Activated effector memory CD4-positive, alpha-beta T cell treated with Interleukin-2 at 50 U/mL for 16 hours (primary cell): ENCODE measurements at places on chromosomes 4 and X.

DNA sequence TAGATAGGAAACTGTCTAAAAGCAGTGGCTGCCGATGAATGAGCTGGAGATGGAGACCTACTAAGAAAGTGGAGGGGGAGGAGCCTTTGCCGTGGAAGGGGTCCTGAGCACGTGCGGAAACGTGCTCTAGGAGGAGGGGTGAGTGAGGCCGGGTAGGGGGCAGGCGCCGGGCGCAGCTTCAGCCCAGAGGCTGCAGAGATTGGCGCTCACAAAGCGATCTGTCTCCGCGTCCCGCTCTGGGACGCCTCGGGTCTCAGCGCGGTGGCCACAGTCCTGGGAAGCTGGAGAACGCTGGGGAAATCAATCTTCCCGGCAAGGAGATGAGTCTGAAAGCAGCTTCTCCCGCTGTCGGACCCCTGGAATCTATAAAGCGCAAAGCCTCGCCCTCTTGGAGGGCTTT lies 444 bp upstream of the ARHGAP6 start:
- DNase-seq: no peak

GRCh38 chrX:111649638-111650037 lies 31.3 kb upstream of the ALG13 start:
- DNase-seq: no peak

GRCh38 chr4:14303856-14304255 lies 676.3 kb upstream of the BOD1L1 start:
- DNase-seq: no peak

GRCh38 chr4:112315446-112315845 lies 18.3 kb downstream of the ALPK1 start:
- no peak for DNase-seq

DNA sequence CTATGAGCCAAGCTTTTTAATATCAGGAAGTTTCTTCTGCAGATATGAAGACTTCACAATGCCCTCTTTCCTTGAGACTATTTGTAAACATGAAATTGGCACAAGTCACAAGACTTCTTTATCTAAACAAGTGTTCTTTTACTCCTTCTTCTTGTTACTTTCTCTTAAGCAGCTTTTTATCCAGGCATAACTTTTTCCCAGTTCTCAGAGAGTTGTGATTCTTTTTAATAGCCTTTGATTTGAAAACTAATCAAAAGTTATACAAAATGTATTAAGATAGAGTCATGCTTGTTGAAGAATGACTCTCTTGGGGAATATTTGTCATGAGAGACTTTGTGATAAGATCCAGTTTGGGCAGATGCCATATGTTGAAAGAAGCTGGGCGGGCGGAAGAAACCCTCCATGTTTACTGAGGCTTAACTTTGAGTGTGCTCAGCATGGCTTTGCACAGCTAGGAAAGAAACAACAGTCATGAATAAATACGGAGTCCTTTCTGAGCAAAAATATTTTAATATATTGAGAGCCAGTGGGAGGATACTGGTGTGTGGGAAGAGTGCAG lies 39.3 kb downstream of the SYTL5 start:
- DNase-seq: no peak

DNA sequence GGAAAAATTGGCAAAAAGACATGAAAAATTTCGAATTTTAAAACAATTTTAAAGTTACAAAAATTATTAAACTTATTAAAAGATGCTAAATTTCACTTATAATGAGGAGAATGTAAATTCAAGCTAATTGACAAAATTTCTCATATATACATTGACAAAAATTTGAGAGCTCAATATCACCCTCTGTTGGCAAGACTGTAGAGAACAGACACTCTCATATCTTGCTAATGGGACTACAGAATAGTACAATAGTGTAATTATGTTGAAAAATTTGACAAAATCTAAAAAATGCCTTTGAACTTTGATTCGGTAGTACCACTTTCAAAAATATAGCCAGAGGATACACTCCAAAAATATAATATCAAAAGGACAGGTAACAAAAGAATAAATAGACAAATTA lies 29.8 kb downstream of the DCAF8L2 start:
- no peak for DNase-seq

GRCh38 chr4:7842384-7843279 lies 97.0 kb downstream of the AFAP1 start:
- DNase-seq: no peak

DNA sequence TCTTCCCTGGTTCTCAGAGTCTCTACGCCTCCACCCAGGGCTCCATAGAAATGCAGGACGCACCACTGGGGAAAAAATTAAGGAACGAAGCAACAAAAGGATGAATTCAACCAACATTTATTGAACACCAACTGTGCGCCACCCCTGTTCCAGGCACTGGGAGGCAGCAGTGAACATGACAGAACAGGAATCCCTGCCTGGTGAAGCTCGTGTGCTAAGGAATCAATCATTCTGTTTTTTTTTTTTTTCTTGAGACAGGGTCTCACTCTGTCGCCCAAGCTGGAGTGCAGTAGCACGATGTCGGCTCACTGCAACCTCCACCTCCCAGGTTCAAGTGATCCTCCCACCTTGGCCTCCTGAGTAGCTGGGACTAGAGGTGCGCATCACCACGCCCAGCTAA lies 1.9 kb upstream of the FTSJ1 start:
- DNase-seq: no peak

- DNase-seq: no peak
Measured at GRCh38 chr4:76703676-76704075, 194.3 kb downstream of the SOWAHB start.

DNA sequence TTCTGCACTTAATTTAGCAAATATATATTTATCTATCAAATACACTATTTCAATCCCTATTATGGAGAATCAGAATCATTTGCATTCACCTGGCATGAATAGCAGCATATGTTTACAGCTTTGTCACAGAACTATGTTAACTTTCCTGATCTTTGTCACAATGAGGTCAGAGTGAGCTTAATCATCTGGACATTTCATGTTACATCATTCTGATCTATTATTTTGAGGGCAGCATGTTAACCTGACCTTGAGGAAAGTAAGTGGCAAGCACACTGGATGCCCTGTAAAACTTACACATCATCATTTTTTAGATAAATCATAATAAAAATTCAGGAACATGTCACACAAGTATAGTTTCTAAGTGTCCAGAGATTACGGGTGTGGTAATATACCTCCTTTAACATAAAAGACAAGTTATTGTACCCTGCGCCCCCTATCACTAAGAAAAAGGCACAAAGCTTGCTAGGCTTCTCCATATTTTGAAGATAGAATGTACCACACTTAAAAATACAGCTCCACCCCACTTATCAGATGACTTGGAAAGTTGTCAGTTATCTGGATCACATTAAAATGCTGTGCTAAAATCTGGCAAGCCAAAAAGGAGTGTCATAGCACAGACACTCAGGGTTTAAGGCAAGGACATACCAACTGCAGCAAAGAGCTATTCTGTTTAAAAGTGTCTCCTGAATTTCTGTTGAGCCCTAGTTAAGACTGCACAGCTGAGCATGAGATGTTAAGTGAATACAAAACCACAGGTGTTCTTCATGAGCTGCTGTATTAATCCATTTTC lies 182.7 kb upstream of the FAT4 start:
- no peak for DNase-seq

DNA sequence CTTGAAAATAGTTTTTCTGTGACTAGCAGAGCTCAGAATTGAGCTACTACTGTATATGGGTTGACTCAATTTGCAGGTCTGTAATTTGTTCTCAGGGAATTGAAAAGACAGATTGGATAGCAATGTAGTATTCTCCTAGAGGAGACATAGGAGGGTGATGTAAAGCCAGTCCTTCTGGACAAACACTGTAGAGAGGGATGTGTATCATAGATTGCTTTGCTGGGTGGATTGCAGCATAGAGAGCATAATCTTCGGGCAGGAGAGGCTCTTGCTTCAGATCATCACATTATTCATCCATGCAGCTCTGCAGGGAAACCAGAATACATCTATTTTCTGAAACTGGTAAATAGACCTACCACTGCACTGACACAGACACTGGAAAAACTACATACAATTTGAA lies 1110.5 kb downstream of the RAPGEF2 start:
- DNase-seq: no peak

DNA sequence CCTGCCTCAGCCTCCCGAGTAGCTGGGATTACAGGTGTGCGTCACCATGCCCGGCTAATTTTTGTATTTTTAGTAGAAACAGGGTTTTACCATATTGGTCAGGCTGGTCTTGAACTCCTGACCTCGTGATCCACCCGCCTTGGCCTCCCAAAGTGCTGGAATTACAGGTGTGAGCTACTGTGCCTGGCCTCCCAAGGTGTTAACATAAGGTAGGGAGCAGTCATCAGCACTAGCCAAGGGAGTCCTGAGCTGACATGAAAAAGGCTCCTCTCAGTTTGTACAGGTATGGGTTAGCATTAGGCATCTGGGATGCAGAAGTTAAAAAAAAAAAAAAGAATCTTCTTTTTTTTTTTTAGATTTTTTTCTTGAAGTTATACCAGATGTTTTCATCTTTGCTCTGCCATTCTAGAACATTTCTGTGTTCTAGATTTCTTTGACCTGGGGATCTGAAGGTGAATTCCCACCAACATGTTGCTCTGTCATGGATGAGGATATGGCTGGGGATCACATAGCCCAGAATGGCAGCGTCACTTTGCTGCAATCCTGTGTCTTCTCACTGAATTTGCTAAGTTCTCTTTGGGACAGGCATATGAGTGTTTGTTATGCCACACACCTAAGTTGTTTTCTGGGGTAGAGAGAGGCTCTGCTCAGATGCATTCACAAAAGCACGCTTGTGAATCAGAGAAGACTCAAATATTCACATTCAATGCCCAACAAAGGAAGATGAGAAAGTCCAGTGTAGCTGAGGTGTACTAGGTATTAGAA lies 24.4 kb upstream of the PLA2G12A start:
- DNase-seq: no peak

DNA sequence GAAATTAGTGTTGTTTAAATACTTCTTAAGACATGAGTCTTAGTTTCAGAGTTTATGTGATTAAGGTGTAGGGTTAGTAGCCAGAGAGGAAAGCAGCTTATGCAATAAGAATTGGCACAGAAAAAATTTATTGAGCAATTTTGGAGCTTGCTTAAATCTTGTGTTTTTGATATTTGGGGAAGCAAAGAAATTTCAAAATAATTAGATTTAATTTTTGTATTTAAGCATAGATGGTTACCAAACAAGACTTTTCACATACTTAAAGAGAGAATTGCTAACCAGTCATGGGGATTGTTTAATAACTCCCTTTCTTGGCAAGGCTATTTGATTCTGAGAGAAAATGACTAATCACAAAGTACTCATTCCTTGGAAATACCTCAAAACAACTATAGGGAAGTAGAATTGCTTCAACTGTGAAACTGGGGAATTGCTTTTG lies 202.0 kb upstream of the GRID2 start:
- DNase-seq: no peak

- no peak for DNase-seq
Measured at GRCh38 chrX:136347706-136348105, 46.9 kb downstream of the ADGRG4 start.

DNA sequence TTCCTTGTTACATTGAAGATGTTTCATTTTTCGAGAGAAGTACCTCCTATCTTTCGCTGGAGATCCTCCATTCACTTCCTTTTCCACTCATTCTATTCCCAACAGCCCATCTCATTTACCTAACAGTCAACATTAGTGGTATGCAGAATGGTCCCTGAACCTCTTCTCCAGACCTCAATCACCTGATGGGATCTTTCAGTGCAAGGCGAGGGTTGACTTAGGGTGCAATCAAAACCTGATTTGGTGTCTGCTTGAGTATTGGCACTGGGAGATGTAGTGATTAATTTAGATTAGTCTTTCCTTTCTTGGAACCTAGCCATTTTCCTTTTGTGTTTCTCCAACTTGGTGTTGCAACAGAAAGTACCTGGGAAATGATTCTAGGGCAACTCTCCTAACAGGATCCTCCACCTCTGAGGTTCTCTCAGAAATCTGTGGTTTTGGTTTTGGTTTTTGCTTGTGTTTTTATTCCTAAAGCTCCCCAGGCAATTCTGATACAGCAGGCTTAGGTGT lies 18.4 kb downstream of the DDX3X start:
- no peak for DNase-seq

- DNase-seq: no peak
Measured at GRCh38 chr4:139247241-139247640, 32.8 kb downstream of the MGARP start.
